Neural crest cell (in vitro differentiated cells): ENCODE measurements at places on chromosomes 5 and 9.

GRCh38 chr5:141994511-141995136 lies 18.2 kb downstream of the GNPDA1 start:
- no peak for DNase-seq

GRCh38 chr9:109451311-109452025 lies 46.6 kb downstream of the PTPN3 start:
- no peak for DNase-seq

DNA sequence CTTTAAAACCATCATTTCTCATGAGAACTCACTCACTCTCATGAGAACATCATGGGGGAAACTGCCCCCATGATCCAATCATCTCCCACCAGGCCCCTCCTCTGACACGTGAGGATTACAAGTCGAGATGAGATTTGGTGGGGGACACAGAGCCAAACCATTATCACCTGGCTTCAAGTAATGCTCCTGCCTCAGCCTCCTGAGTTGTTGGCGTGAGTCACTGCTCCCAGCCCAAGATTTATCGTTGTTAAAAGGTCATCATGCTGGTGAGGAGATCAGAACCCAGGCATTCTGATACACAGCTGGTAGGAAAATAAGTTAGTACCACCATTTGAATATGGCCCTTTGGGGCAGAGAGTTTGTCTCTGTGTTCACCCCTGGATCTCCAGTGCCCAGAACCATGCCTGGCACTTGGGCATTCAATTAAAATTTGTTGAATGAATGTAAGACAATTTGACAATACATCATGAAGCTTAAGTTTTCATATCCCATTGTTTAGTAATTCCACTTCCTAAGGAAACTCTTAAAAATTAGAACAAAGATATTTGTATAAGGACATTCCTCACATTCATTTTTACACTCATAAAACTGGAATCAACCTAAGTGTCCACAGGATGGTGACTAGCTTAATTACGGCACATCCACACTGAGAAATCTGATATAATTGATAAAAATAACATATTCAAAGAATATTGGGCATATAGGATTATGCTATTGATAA lies 58.0 kb upstream of the COL15A1 start:
- no peak for DNase-seq

GRCh38 chr5:131983244-131983771 lies 28.1 kb downstream of the ACSL6 start:
- DNase-seq: no peak

GRCh38 chr5:156330141-156330870 lies 3.3 kb downstream of the SGCD start:
- DNase-seq: no peak

GRCh38 chr5:178116143-178116885 lies 3.0 kb downstream of the N4BP3 start:
- peak; percentile 31 for DNase-seq

DNA sequence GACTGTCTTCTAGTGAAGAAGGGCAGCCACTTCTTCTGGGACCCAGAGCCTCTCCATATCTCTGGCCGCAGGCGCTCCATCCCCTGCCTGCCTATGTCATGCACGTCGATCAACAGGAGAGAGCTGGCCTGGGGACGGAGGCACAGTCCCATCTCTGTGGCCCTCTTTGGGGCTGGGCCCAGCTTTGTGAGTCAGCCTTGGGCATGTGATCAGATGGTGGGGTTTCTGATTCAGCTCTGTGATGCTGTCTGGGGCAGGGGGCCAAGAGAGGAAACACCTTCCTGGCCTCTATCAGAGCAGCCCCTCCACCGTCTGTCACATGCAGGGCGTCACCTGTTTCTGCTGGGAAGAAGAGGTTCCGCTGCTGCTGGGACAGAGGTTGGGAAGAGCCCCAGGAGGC lies 72.6 kb downstream of the MVB12B start:
- DNase-seq: no peak

GRCh38 chr9:127102788-127103187 lies 19.6 kb downstream of the ANGPTL2 start:
- no peak for DNase-seq

GRCh38 chr9:136949239-136949816 lies 2.7 kb upstream of the LCN12 start:
- no peak for DNase-seq

DNA sequence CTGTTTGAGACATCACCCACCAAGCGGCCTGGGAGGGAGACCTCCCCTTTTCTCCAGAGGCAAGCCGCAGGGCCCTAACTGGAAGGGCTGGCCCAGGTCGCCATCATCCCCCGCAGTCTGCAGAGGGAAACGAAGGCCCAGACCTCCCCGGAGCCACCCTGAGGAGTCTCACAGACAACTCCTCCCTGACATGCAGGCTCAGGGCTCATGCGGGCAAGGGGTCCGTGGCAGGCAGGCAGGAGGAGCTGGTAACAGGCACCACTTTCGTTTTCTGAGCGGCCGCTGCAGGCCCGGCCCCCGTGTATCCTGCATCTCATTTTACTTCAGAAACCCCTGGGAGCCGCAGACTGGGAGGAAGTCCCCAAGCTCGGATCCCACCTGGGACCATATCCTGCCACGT lies 192.0 kb upstream of the PPP1R26 start:
- no peak for DNase-seq

DNA sequence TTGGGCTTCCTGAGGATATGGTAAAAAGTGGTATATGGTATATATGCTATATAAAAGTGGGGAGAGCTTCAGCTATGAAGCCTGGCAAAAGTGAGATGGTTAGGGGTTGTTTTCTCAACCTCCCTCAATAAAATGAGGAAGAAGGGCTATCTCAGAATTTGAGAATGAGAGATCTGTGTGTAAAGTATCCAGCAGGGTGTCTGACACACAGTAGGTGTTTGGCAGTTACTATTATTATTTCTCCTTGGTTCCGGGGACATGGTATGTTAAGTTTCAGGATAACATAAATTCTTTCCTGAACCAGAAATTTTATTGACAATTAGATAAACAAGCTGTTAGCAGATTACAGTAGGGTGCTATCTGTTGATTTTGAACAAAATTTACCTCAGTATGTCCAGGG lies 94.1 kb downstream of the DENND1A start:
- DNase-seq: no peak

DNA sequence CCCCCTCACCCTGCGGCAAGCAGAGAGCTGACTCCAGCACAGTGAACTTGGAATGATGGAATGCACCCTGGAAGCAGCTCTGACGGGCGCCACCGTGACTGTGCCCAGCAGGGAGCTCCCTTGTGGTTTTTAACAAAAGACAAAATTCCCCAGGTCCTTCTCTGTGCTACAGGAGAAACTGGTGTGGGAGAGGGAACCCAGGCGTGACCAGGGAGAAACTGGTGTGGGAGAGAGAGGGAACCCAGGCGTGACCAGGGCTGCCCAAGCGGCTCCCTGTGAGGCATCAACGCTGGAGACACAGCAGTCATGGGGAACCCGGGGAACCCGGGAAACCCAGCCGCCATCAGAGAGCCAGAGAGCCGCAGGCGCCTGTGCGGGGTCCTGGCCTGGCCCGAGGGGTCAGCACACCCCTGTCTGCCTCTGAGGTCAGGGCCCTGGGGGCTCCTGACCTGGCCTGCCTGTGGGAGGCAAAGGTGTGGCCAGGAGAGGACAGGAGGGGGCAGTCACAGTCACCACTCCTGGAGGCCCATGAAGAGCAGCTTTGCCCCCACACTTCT lies 3.1 kb upstream of the AHRR start:
- no peak for DNase-seq

DNA sequence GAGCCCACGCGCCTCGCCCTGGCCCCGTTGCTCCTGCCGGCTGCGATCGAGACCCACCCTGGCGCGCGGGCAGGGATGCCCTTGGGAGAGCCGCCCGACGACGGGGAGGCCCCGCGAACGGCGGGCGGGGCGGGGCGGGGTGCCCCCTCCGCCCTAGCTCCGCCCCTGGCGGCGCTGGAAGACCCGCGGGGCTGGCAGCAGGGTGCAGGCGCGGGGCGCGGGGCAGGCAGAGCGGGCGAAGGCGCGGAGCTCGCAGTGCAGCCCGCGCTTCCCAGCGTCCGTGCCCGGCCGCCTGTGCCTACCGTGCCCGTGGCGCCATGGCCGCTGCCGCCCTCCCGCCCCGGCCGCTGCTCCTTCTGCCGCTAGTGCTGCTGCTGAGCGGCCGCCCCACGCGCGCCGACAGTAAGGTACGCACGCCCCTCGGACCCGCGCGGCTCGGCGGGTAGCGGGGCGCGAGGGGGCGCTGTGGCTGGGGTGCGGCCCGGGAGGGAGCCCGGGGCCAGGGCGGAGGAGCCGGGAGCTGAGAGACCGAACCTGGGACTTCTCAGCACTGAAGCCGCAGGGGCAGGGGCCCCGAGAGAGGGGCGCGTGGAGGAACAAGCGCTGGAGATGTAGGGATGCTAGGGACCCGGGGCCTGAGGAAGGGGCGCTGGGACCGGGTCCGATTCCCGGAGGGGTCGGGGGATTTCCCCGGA lies at the start of gene OLFML2A:
OLFML2A (plus strand) TSS at position 180 of the 695 bp plus-strand sequence; CDS start at position 318, 138 bp downstream.
- DNase-seq: peak; percentile 31

DNA sequence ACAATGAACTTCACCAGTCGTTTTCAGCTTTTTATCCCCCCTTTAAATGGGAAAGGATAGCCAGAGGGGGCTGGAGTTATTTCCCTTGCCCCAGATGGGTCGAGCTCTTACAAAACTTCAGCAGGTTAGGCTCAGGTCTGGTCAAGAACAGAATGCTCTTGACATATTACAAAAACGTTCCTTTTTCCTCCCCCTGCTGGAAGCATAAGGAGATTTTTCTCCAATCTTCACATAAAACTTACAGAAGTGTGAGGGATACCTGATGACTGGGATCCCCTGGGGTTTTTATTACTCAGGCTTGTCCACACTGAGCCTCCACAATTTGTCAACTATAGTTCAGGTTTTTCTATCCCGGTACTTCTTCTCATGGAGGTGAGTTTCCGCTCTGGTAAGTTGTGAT lies 60.8 kb downstream of the CSF2 start:
- no peak for DNase-seq

DNA sequence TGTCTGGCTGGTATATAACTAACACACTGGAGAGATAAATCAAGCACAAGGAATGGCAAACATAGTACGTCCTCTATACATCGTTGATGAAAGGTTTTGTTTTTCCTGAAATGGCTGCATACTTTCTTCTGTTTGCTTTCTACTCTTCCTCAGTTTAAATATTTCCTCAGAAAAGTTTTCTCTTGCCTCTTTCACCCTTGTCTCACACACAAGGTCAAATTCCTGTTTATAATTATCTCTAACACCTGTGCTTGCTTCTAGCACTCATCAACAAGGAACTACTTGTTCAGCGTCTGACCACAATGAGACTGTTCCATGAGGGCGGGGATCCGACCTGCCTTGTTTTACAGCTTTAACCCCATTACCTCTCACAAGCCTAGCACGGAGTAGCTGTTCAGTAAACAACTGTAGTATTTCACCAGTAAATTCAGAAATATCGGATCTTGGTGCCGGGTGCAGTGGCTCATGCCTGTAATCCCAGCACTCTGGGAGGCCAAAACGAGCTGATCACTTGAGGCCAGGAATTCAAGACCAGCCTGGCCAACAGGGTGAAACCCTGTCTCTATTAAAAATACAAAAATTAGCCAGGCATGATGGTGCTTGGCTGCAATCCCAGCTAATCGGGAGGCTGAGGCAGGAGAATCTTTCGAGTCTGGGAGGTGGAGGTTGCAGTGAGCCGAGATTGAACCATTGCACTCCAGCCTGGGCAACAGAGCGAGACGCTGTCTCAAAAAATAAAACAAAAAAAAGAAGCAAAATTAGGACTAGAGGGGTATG lies 37.0 kb downstream of the NR6A1 start:
- no peak for DNase-seq

GRCh38 chr5:90251447-90251846 lies 158.1 kb downstream of the CETN3 start:
- no peak for DNase-seq

GRCh38 chr5:59592101-59592500 lies 301.4 kb downstream of the PDE4D start:
- DNase-seq: no peak

DNA sequence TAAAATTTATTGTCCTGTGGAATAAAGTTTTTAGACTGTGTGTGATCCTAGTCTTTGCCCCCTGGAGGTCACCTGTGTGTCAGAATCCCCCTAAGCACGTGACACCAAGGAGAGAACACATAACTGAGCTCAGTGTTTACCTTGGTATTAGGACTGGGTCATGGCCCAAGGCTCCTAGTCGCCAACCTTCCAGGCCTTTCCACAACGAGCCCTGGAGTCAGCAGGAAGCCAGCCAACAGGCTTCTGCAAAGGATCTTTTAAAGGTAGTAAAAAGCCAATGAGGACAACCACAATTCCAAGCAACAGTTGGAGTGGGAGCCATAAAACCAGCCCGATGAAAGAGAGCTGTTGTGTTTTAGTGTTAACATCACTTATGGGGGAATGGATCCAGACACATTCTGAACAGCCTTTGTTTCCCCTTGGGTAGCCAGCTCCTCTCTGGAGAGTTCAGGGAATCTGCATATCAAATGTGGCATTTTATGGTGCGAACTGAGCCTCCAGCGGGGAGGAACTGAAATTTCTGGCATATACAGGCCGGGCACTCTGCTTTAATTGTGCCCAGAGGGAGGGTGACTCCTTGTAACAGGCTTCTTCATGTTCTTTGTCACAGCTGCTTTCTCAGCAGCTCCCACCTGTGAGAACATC lies 239.9 kb downstream of the FSTL4 start:
- DNase-seq: no peak

DNA sequence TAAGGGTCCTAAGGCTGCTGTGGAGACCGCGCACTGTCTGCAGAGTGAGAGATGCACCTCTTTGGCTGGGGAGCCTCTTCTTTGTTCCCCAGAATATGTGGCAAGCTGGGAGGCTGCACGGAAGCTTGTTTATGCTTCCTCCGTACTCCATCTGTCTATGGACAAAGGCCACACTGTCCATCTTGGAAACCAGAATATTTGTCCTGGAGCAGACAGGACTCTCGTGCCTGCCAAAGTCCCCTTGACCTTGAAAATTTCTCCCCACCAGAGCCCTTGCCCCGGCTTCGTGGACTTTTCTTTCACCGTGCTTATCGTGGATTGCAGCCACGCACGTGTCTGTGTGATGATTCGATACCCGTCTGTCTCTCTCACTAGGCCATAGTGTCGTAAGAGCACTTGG lies 147.4 kb downstream of the NSG2 start:
- no peak for DNase-seq

- peak; percentile 22 for DNase-seq
Observed at GRCh38 chr9:89448381-89448780, 49.5 kb downstream of the SEMA4D start.
